CD4-positive, alpha-beta T cell treated with Interleukin-10 for 1 hour (primary cell): ENCODE measurements at places on chromosomes 6 and 20.

DNA sequence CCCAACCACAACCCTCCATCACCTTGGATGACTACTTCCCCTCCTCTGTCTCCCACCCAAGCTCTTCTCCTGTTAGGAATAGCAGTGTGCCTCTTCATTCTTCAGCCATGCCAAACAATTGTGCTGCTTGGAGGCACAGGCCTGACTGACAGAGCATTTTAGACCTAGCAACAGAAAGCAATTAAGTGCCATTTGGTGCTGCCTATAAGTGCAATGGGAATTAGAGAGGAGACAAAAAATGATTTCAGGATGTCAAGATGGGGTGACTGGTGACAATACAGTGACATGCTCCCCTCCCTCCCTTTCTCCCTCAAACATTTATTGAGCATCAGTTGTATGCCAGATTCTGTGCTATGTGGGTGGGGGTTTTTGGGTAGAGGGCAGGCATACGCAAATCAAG is 322.6 kb upstream of the MOCS1 start:
- no peak for DNase-seq

- no peak for DNase-seq
Observed at GRCh38 chr6:144481527-144481926, 196.4 kb downstream of the UTRN start.

DNA sequence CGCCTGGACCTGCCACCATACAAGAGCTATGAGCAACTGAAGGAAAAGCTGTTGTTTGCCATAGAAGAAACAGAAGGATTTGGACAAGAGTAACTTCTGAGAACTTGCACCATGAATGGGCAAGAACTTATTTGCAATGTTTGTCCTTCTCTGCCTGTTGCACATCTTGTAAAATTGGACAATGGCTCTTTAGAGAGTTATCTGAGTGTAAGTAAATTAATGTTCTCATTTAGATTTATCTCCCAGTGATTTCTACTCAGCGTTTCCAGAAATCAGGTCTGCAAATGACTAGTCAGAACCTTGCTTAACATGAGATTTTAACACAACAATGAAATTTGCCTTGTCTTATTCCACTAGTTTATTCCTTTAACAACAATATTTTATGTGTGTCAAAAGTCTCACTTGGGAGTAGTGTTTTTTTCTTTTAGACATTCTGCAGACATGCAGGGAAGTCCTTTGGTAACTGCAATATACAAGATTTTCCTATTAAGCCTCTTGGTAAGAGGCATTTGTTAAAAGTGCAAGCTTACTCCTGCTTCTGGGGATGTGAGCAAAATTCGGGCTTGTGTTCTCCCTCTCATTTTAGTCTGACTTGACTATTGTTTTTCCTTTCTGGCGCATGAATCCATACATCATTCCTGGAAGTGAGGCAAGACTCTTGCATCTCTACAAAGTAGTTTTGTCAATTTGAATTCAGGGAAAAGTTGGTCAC is 8.4 kb upstream of the DYNLRB1 start:
- DNase-seq, result no peak

GRCh38 chr6:148578489-148578814 is 168.4 kb upstream of the UST start:
- no peak for DNase-seq

DNA sequence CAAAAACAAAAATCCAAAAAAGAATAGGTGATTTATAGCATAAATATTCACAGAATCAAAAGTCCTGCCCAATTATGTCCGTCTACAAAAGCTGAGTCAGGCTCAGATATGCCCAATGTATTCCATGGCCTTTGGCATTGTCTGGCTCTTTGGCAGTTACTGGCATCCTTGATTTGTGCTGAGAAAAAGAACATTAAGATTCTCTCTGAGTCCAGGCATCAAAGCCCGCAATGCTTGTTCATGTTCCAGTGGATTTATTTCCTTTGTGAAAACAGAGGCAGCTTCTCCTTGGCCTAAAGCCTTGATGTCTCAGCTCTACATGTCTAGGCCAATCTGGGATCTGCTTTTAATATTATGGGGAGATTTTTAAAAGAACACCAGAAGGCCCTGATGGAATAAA is 76.1 kb upstream of the SLC4A11 start:
- no peak for DNase-seq

- DNase-seq, result no peak
Observed at GRCh38 chr6:4510317-4510716, 265.9 kb upstream of the CDYL start.

DNA sequence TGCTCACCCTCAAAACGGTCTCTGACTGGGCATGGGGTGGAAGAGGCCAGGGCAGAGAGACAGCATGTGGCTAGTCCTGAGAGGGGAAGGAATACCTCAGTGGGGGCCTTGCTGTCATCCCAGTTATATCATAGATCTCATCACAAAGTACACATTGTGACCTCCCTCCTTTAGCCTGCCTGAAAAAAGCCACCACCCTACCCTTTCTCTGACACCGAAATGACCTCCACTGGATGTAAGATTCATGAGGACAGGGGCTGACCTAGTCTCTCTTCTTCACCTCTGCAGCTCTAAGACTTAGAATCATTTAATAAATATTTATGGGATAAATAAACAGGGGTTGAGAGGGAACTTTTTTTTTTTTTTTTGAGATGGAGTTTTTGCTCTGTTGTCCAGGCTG is at the start of gene C20orf173:
Gene C20orf173 (minus strand): TSS at position 101 of the 400 bp plus-strand sequence. CDS start 279 bp downstream, outside the sequence.
- DNase-seq, result no peak

DNA sequence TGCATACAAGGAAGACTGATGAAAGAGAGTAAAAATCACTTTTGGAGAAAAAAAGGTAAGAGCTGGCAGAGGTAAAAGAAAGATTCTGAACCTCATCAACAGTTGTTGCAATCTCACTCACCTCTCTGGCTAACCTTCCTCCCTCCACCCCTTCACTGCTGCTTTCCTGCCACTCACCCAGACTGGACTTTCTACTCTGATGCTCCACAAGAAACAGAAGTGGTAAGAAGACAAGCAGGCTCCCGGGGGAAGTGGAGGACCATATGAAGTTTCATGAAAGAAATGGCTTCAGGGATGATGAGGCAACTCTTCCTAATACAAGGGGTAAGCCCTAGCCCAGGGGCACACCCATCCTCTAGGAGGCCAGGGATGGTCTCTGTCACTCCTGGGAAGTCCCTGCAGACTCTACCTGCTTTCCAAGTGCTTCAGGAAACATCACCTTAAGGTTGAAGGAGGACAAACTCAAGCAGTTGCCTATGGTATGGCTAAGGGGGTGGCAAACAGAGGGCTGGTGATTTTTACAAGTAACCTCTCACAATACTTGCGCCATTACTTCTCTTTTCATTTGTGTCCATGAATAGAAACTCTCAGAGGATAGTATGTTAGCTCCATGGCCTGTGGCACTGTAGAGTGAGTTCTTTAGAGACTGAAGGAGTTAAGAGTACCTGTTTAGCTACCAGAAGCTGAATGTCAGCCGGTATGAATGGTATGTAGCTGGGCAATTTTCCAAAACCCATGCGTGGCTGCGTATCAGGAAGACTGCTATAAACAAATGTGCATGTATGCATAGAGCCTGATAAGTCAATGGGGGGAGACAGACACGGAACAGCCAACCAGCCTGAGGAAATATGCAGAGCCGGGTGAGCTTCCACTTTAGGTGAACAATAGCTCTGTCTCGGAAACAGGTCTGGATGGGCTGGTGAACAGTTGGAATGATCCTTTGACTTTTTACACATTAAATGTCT is 112.0 kb downstream of the BACH2 start:
- DNase-seq, result no peak

DNA sequence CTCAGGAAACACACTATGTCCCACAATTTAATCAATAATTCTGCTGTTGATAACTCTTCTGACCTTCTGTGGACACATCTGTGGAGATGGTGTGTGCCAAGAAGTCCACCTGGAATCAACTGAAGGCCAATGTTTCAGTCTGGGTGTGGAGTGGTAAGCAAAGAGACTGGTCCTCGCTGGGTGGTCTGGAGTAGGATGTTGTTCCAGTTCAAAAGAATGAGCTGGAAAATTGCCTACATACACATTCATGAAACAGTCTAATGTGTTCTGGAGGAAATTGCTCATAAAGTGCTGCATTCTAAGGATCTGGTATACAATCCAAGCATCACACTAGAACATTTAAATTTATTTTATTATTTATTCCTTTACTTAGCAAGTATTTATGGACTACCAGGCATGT is 33.9 kb upstream of the TBX18 start:
- DNase-seq, result no peak
